ENCODE measurements at places on chromosomes 1 and 21. TPM values are rescaled to one million over a fixed set of nuclear protein-coding genes. Genes with fewer than 3 reads are reported as not detected.

DNA sequence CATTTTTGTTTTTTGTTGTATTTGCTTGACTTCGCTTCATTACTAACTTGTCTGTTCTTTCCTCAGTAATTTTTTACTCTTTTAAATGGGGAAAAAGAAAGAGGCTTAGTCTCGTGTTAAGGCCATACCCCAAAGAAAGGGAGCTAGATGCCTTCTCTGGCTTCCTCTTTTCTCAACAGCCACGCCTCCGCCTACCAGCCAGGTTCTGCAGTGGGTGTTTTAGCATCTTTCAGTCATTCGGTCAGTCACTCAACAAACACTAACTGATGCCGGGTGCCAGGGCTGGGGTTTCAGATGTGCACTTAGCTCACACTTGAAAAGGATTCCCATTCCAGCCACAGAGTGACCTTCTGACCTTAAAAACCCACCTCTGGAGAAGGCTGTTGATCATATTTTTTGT is 46.3 kb upstream of the VAV3 start:
- no peak for DNase-seq

Gene SPRR1B
- total RNA-seq, result not detected

GRCh38 chr1:204961765-204962419 is 81.1 kb upstream of the CNTN2 start:
- no peak for DNase-seq

Gene EBNA1BP2
- 111 TPM for total RNA-seq

DNA sequence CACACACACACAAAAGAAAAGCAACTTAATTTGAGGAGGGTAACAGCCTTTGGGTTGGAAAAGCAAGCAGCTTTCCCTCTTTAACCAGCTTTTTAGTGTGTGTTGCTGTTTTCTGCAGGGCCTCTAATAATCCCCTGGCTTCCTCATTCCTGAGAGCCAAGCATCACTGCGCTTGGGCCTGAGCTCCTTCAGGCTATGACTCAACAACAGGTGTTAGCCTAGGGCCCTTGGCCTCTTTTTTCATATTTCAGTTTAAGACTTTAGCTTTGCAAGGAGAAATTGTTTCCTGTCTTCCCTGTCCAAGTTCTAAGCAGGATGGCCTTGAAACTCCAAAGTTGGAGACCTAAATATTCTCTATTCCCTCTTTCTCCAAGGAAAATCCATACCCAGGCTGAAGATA is 26.2 kb upstream of the SNX27 start:
- peak; percentile 89 for DNase-seq

GRCh38 chr1:89989799-89990198 is 5.1 kb upstream of the ZNF326 start:
- DNase-seq, result no peak

DNA sequence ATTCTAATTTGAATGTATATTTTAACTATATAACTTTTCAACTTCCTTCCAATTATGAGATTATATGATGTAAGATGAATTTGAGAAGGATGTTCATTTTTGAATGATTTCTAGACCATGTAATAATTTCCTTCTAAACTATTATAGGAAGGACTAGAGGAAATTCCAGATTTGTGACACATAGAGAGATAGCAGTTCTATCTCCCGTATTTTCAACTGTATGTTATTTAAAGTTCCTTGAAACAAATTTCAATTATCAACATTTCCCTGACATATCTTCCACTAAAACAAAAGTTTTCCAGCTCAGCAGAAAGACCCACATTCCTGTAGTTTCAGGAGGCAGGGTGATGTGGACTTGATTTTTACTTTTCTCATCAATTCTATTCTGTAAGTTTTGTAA is 396.7 kb upstream of the C1orf87 start:
- no peak for DNase-seq

DNA sequence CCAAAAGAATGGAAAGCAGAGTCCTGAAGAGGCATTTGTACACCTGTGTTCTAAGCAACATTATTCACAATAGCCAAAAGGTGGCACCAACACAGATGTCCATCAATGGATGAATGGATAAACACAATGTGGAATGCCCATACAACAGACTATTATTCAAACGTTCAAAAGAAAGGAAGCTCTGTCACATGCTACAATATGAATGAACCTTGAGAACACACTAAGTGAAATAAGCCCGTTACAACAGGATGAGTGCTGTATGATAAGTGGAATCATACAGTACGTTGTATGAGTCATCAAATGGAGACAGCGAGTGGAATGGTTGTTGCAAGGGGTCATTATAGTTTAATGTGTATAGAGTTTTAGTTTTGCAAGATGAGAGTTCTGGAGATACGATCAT is 80.1 kb downstream of the SH3BGR start:
- DNase-seq, result no peak

DNA sequence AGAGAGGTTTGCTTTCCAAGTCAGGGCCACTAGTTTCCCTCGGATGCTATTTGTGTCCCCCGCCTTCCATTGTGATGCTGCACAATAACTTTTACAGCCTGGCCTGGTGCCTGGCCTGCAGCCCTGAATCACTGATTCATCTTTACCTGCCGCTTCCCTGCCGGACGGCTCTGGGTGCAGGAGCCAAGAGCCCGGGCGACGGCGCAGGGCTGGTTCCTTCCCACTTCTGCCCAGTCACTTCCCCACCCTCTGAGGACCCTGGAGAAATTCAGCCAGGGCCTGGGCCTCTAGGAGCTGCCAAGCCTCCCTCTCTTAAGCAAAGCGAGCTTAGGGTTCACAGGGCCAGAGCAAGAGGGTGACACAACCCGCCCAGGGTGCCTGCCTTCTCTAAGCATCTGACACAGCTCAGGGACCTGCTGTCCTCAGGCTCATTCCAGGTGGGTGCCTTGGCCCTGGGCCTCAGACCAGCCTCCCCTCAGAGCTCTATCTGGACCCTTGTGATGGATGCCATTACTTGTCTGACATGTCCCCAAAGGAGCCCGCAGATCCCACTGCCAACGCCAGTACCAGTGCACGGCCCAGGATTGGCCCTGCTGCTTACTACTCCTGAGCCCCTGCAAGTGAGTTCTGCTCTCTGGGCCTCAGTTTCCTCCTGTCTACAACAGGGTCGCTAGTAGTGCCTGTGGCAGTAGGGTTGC is 381.0 kb upstream of the VAMP3 start:
- DNase-seq, result no peak

Gene PRKAA2
- 0.92 TPM for total RNA-seq

GRCh38 chr1:111814642-111815041 is 58.9 kb downstream of the DDX20 start:
- no peak for DNase-seq

- DNase-seq, result no peak
These were observed 4.1 kb upstream of the GABRD start for GRCh38 chr1:2014741-2015735.

DNA sequence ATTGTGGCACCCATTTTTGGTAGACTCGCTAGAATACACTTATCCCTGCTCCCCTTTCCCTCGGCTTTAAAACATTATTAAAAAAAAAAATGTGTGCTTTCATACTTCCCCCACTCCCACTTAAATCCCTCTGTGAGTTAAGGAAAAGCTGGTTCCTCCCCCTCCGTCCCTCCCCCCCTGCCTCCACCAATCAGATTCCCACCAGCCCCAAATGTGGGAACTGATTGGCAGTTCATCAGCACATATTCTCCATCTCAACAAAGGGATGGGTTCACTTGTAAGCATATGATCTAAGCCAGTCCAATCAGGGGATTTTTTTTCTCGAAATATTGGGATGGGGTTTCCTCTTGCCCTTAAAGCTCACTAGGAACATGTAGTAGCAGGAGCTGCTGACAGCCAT is 10.8 kb upstream of the FYB2 start:
- DNase-seq, result no peak

- no peak for DNase-seq
These were observed 13.2 kb downstream of the CNTN2 start for GRCh38 chr1:205056188-205056611.

Gene LCE1E
- total RNA-seq, result not detected

Gene TMEM54
- total RNA-seq, result 48.5 TPM

- no peak for DNase-seq
These were observed 29.6 kb downstream of the PROX1 start for GRCh38 chr1:214017191-214017982.

GRCh38 chr1:179365342-179366092 is at the start of gene AXDND1:
Gene AXDND1 (plus strand): TSS chr1:179365971. CDS start chr1:179366510, 539 bp downstream.
- peak; percentile 88 for DNase-seq

Gene NBPF20
- 3.5 TPM for total RNA-seq

GRCh38 chr1:232705815-232706575 is 76.1 kb upstream of the SIPA1L2 start:
- no peak for DNase-seq

DNA sequence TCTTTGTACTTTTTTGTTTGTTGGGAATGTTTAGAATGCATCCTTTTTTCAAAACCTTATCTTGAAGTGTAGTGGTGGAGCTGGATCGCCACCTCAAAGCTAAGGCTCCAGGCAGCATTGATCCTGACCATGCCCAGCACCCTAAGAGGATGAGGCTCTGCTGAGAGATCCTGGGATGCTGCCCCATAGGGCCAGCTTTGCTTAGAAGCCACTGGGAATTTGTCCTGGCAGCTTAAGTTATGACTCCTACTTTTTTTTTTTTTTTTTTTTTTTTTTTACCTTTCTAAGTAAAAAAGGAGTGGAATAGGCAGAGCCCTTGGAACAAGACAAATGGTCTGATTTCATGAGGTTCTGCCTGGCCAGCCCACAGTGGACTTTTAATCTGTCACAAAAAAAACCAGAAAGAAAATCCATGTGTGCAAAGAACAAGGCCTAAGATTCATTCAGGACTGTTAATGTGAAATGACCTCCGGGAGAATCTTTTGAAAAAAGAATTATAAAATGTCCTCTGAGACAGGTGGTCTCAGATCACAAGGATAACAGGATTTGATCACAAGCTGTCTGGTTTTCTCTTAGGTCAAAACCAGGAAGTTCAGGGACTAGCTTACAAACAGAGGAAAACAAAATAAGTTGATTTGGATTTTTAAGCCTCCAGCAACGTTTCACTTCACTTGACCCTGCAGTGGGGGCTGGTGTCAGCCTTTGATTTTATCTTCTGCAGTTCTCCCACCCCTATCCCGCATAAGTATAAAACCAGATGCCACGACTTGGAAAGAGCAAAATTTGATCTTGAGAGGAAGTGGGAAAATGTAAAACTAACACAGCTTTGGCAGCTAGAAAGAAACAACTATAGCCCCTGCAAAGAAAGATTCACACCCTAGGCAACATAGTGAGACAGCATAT is 25.9 kb upstream of the RAP1A start:
- peak; percentile 8 for DNase-seq

Gene INSRR
- total RNA-seq, result not detected

DNA sequence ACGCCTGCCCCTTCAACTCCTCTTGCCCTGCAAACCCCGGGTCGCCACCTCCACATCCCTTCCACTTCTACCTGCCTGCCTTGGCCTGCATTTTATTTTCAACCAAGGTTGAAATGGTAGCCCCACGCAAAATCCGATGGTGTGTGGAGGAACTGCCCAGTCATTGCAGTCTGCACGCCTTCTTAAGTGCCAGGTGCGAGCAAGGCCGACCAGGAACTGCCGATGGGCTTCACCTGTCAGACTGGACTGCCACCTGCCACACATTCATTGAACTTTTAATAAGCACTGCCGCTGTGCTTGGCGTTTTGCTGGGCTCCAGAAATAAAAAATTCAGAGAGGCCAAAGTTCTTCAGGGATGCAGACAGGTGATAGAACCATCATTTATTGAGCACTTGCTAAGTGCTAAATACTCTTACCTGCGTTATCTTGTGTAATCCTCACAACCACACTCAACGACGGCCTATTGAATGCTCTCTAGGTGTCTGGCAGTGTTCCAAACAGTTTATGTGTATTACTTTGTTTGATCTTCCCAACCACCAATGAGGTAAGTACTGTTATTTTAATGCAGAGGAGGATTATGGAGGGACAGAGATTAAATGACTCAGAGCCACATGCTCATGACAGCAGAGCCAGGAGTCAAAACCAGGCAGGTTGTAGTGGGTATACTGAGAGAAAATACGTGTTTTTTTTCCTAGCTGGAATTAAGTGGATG is 36.2 kb downstream of the CACHD1 start:
- DNase-seq, result no peak

GRCh38 chr1:3024019-3024418 is 2.8 kb downstream of the ACTRT2 start:
- no peak for DNase-seq

DNA sequence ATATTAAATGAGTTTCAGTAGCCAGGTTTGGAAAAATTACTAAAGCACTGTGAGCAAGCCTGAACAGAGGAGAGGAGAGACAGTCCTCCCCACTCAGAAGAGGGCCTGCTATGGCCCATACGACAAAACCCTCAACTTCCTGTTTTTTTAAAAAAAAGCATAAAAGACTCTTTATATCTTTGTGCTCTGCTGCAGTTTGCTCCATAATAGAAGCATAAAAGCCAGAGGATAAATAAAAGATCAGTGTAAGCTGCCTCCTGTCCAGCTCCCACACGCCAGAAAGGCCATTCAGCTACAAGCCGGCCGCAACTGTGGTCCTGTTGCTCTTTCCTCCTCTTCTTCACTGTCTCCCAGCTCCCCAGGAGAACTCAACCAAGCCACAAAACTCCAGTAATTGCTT is 37.8 kb downstream of the NID1 start:
- DNase-seq, result no peak

Gene KCNJ15
- 19.8 TPM for total RNA-seq

Gene OR10Z1
- not detected for total RNA-seq

GRCh38 chr1:41872074-41872473 is 46.6 kb downstream of the HIVEP3 start:
- no peak for DNase-seq

GRCh38 chr1:12124693-12125421 is 41.9 kb upstream of the TNFRSF1B start:
- DNase-seq, result peak; percentile 54

DNA sequence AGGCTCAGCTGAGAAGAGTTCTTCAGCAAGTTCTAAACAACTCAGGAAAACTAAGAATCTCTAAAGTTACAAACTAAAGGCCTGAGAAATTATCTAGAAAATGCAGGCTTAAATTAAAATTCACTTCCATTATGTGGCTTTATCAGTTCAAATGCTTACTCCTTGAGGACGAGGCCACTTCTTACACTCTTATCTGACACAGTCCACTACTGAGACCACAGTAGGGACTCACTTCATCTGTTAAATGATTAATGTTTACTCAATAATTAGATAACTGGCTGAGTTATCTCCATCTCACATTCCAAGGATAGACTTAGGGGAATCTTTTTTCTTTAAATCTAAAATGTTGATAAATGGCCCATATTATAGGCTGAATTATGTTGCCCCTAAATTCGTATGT is 1.6 kb downstream of the C1orf141 start:
- DNase-seq, result no peak

DNA sequence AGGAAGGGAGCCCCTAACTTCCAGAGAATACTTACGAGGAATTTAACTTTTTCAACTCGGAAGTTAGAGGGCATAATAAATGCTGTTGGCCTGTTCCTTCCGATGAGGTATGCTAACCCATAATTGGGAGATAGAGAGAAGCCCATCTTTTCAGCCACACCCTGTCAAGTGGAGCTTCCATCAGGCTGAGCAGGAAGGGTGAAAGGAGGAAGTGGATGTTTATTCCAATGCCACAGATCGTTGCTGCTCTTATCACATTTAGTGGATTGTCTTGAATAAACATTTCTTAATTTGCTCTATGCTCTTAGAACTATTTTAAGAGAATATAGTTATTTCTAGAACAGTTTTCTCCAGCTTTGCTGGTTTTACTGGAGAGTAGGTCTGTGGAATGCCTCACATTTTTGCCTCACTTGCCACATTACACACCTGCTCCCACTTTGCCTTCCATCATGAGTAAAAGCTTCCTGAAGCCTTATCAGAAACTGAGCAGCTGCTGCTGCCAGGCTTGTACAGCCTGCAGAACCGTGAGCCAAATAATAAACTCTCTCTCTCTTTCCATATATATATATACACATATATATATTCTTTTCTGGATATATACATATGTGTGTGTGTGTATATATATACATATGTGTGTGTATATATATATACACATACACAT is 60.0 kb upstream of the RGS21 start:
- DNase-seq, result no peak

Gene CIART
- total RNA-seq, result 5.1 TPM

Measured in LHCN-M2 (cell line).